ENCODE measurements at places on chromosomes 11 and 22.
A peak's percentile ranks its signal among the peaks of the same experiment; 100 is the strongest.

DNA sequence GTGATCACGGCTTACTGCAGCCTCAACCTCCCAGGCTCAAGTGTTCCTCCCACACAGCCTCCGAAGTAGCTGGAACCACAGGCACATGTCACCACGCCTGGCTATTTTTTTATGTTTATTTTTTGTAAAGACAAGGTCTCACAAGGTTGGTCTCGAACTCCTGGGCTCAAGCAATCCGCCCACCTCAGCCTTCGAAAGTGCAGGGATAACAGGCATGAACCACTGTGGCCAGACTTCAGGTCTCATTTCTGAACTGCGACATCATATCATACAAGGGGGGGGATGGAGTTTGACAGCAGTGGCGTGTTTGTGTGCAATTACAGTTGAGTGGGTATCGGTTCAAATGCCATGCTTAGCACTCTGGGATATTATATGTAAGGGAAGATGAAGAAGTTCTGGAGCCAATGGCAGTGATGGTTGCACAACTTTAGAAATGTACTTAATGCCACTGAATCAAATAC, 6.9 kb downstream of the NAALADL1 start:
- peak; percentile 13 for DNase-seq

DNA sequence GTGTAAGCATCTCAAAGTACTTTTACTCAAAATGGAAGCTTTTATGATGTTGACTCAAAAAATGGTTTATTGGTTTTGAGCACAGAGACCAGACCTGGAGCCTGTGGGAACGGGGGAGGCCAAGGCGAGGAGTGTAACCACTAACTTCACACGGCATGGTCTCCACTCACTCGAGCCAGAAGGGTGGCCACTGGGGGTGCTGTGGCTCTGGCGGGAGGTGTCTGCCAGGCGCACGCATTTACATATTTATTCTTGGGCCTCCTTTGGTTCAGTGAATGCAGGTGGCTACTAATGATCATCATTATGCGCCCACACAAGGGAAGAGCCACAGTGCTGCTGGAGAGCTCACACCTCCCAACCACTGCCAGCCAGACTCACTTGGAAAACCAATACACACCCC, 64.6 kb downstream of the FLRT1 start:
- no peak for DNase-seq

GRCh38 chr11:115578275-115578674, 74.1 kb upstream of the CADM1 start:
- no peak for DNase-seq

GRCh38 chr11:36214976-36215692, 74.1 kb downstream of the COMMD9 start:
- DNase-seq: no peak

- no peak for DNase-seq
These were observed 536.8 kb downstream of the MIAT start for GRCh38 chr22:27194096-27194748.

GRCh38 chr11:76023236-76024068, 182.8 kb downstream of the WNT11 start:
- DNase-seq: no peak

- peak; percentile 72 for DNase-seq
These were observed 718 bp downstream of the FADS2 start for GRCh38 chr11:61828629-61829407.

GRCh38 chr11:27991736-27992135, 116.2 kb downstream of the KIF18A start:
- DNase-seq: no peak

GRCh38 chr11:76794371-76795289, 11.5 kb downstream of the TSKU start:
- DNase-seq: no peak

- DNase-seq: no peak
These were observed 12.0 kb downstream of the FRMD8 start for GRCh38 chr11:65398362-65398910.

GRCh38 chr22:47102081-47102480, 339.6 kb downstream of the TBC1D22A start:
- no peak for DNase-seq

DNA sequence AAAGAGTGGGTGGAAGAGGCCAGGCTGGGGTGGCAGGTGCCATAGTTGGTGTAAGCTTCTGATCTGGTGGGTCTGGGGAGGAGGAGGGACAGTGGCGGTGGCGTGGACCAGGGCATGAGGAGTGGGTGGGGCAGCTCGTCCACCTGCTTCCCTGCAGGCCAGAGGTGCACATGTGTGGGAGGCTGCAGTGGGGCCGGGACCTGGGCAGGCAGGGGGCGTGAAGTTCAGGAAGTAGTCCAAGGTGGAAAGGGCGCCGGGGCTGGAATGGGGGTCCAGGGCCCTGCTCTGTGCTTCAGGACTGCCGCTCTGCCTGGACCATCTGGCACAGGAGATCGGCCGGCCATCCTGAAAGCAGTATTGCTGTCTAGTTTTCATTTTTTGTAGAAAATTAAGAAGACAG, 15.9 kb downstream of the RIBC2 start:
- no peak for DNase-seq

- no peak for DNase-seq
These were observed 804 bp downstream of the APIP start for GRCh38 chr11:34915136-34916014.

- DNase-seq: no peak
These were observed 15.2 kb upstream of the EI24 start for GRCh38 chr11:125554038-125554437.

DNA sequence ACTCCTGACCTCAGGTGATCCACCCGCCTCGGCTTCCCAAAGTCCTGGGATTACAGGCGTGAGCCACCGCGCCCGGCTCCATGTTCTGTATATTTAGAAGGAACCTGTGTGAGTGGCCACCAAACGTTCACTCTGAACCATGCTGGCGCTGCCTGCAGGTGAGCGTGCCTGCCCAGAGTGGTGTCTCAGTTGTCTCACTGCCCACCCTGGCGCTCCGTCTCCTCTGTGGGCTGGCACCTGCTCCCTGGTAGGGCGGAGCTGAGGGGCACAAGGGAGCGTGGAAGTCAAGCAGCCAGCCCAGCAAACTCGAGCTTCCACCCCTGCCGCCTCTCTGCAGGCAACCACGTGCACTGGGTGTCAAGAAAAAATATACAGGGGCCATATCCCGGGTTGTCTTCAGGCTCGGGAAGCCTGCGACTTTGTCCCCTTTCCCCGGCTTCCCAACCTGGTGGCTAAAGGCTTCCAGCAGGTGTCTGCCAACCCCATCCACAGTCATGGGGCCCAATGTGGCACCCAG, 16.7 kb downstream of the TXN2 start:
- DNase-seq: no peak

DNA sequence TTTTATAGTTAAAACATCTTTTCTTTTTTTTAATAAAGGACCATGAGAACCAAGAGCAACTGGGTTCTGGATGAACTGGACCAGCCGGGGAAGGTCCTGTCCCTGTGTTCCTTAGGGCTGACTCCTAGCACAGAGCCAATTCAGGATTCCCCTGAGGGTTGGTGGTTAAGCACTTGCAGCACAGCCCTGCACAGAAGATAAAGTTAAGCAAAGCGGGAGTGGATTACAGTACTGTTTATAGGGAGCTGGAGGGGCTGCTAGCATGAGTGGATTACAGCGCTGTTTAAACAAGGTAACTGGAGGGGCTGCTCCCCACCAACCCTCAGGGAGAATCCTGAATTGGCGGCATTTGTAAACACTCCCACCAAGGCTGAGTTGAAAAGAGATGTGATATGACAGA, 90.6 kb downstream of the CELSR1 start:
- DNase-seq: no peak

GRCh38 chr11:94511932-94512781, at the start of gene C11orf97:
TSS of gene C11orf97 (plus strand) at chr11:94512461. CDS start at chr11:94512529, 68 bp downstream.
- peak; percentile 68 for DNase-seq

- no peak for DNase-seq
These were observed 377.2 kb downstream of the CTTN start for GRCh38 chr11:70775386-70776075.

DNA sequence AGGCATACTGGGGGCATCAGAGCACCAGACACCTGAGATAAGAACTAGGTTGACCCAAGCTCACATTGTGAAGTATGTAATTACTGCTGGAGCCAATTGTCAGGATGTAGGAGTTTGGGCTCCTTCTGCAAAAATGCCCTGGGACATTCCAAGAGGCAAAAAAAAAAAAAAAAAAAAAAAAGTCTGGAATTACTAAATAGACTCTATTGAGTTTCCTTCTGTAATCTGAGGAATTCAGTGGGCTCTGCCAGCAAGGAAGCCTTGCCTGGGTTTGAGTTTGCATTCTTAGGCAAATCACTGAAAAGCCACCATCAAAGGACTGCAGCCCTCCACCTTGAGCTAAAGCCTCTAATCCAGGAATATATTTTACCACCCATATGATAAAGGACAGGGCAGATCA, 8.0 kb upstream of the CAVIN3 start:
- no peak for DNase-seq

GRCh38 chr11:6677018-6677417, 6.1 kb downstream of the MRPL17 start:
- no peak for DNase-seq

GRCh38 chr11:69894181-69894611, 75.0 kb upstream of the FGF3 start:
- DNase-seq: no peak

- no peak for DNase-seq
These were observed 12.8 kb downstream of the CXCR5 start for GRCh38 chr11:118896472-118896913.

DNA sequence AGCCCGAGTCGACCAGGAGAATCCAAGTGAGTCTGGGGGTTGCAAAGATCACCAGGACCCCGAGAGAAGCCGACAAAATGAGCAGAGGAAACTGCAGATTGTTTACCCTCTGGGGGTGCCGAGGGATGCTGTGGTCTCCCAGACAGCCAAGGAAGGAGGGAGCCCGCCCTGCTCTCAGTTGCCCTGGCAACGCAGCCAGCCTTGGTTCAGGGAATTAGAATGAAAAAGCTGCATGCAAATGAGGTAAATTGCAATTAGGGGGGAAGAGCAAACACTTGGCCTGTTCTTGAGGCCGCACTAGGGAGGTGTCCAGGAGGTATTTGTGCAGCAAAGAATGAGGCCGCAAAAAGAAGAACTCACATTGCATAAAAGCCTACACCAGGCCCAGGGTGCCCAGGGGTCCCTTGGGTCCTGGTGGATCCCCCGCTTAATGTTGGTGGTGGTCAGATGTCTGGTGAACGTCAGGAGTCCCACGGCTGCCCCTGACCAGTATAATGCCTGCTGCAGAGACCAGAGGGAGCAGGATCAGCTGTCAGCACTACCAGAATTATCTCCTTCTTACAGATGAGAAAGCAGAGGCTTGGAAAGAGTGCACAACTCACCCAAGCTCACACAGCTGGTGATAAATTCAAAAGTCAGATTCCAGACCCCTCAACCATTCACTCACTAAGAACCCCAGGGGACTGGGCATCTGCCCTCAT, 40.3 kb upstream of the ATXN10 start:
- no peak for DNase-seq

GRCh38 chr22:37911697-37912096, 5.6 kb downstream of the MICALL1 start:
- no peak for DNase-seq

DNA sequence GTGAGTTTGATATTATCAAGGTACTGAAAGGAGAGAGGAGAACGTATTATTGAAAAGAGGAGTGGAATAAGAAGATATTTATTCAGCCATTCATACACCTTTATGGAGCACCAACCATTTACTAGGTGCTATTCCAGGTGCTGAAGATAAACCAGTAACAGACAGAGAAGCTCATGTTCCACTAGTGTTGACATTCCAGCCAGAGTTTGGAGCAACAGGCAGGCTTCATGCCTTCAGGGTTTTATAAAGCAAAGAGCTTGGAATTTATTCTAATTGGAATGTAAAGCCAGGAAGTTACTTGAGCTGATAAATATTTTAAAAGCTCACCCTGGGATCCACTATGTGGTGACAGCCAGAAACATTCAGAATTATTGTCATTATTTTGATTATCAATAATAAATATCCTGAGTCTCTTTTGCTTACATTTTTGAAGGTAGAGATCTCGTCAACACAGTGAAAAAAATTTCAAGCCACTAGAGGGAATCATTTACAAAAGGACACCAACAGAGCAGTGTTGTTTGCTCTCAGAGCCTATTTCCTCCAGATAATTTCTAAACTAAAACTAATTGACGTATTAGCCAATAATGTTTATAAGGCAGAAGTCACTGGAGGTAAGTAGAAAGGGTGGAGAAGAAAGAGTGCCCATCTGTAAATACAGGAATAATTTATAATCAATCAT, 172.0 kb downstream of the KCNA4 start:
- no peak for DNase-seq

GRCh38 chr11:20315800-20316199, 47.7 kb upstream of the HTATIP2 start:
- no peak for DNase-seq

- DNase-seq: no peak
These were observed 125.8 kb downstream of the DCDC1 start for GRCh38 chr11:31243706-31244105.

DNA sequence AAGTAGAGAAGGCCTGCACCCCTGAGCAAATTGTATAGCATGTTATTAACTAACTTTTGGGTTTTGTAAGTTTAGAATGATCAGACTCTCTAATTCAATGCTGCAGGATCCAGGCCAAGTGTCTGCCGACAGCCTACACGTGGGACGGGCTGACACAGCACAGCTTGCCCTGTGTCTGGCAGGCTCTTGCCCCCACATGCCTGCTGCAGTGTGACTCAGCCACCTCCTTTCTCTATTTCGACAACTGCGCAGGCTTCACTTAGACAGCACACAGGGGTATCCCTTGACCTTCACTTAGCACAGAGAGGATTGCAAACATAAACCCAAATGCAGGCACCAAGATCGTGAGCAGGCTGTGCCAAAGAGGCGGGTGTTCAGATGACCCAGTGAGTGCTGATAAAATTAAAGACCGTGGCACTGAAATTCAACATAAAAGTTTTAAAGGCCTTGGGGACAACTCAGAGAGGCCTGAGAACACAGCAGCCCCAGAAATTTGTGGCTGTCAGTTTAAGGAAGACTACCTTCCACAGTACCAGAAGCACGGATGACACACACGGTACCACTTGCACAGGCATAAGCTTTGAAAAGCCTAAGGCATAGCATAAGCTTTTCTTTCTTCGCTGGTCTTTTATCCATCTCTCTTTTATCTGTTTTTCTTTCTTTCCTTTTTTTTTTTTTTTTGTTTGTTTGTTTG, 37.8 kb downstream of the SCN3B start:
- DNase-seq: no peak

DNA sequence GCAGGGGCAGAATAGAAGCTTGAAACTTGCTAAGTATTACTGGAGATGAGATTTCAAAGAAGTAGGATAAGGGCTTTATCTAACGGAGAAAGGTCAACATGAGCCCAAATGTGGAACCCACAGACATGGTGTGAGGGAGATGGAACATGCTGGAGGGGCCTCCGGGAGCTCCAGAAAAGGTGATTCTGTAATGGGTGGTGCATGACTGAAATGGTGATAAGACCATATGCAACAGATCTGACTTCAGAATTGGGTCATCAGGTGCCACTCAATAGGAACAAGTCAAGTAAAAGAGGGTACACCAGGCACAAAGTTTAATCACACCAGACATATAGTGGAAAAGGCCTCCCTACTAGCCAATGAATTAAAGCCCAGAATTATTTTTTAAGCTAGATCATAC, 7.9 kb upstream of the CEP295 start:
- no peak for DNase-seq

DNA sequence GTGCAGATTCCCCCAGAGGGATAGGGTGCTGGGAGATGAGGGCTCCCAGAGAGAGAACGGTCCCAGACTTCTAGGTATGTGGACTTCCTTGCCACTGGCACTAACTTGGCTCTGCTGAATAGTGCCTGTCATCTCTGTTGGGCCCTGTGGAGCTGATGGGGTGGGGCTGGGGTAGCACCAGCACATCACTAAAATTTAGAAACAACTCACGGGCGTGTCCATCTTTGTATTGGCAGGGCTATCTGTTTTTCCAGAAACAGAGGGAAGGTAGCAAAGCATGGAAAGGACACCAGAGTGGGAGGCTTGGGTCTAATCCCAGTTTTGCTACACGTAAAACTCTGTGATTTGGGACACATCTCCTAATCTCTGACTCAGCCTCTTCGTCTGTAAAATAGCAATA, 25.8 kb downstream of the SWAP70 start:
- DNase-seq: no peak
